ENCODE measurements at places on chromosomes 5 and 9.

GRCh38 chr9:86546712-86547111 is 192.5 kb upstream of the TUT7 start:
- DNase-seq, result no peak

GRCh38 chr5:54717459-54717858 is 199.9 kb downstream of the SNX18 start:
- DNase-seq, result no peak

- DNase-seq, result no peak
Measured at GRCh38 chr5:180583738-180584137, 7.6 kb downstream of the SCGB3A1 start.

DNA sequence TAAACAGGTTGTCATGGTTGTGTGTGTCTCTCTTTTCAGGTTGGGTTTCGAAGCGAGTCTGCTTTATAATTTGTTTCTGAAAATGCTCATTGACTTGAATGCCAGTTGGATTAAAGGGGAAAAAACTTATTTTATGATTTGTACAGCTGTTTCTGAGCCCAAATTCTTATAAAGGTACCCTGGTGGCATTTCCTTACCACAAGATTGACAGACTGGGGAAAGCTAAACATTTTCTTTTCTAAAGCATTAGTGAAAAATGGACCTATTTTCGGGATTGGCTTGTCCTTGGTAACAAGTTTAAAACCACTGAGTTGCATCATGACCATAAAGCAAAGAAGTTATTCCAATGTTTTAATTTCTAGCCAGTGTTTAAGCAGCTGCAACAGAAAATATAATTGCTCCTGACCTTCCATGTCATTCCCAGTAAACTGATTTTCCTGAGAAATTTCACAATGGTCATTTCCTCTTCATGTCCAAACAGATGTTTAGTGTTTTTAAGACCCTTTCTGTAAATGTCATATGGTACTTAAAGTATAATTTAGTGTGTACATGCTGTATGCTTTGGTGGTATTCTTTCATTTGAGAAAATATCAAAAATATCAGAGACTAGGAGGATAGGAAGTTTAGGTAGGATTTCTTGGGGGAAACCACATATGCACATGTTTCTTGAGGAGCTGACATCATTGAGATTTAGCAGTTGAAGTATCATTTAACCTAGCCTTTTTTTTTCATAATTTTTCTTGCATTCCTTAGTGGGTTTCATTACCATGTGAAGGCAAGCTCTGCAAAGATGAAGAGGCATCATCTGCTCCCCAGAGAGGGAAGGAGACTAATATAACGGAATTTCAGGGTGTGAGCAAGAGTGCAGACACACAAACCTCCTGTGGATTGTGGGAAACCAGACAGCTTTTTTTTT is 667.1 kb upstream of the RGMB start:
- DNase-seq, result no peak

DNA sequence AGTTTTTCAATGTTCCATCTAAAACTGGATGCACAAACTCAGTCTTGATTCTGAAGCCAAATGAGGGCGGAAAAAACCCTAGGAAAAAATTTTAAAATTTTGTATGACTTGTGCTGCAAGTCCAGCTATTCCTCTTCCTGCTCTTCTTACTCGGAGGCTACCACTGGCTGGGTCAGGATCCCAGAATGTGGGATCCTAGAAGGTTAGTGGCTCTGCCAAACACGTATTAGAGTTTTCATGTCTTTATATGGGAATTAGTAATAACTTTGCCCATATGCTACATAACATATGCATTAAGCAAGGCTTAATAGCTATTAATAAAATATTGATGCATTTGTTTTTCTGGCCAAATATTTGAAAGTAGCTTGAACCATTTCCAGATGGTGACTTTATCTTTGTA is 458.3 kb downstream of the AGTPBP1 start:
- no peak for DNase-seq

DNA sequence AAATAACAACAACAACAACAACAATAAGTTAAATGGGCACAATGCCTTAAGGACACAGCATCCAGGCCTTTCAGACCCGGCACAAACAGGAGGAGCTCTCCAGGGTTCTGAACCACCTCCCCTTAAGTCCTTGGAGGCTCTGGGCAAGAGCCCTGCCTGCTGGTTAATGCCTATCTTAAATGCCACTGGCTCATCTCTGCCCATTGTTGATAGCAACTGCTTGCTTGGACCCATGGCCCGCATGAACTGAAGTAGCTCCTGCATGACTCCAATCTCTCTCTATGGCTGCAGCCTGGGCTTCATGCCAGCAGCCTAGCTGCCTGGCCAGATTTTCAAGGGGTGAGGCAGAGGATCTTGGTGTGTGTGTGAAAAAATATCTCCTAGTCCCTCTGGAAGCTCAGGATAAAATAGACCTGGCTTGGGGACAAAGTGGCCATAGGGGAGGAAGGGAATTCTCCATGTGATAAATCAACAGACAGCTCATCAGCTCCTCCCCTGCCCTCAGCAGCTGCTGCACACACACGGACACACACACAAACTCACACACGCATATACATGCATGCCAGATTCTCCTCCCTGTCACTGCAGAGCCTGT is 27.4 kb downstream of the FAM219A start:
- DNase-seq, result peak; percentile 62

- no peak for DNase-seq
Measured at GRCh38 chr5:164361986-164362385, 856.6 kb downstream of the MAT2B start.

DNA sequence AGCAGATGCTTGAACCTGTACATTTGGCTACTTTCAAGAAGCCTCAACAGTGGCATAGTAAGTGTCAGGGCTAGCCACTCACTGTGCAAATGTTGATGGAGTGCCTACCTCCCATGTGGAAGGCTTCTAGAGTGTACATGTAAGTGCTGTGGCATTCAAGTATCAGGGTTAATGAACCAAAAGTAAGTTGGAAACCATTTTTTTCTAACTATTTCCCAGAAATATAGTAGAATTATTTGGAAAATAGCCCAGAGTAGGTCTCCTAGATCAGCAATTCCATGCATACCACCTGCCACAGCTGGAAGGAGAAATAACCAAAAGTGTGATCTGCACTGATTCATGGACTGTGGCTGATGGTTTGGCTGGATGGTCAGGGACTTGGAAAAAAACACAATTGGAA is 53.3 kb downstream of the FOXD1 start:
- no peak for DNase-seq

- no peak for DNase-seq
Measured at GRCh38 chr9:92534674-92535073, 1.1 kb downstream of the ECM2 start.

- DNase-seq, result no peak
Measured at GRCh38 chr9:93298498-93299417, 114.8 kb downstream of the WNK2 start.

DNA sequence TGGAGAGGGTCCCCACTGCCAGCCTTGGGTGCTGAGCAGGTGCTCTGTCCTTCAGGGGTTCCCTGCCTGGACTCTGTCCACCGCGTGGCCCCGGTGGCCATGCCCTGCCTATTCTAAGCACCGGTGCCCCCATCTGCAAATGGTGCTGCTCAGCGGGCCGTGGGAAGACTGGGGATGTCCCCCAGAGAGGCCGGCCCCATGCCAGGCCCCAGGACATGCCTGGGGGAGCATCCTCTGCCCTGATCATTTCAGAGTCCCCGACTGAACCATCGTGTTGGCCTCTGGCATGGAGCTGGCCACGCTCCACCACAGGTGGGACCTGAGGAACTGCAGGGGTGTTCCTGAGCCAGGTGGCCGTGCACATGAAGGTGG is 64.7 kb downstream of the RXRA start:
- DNase-seq, result no peak

DNA sequence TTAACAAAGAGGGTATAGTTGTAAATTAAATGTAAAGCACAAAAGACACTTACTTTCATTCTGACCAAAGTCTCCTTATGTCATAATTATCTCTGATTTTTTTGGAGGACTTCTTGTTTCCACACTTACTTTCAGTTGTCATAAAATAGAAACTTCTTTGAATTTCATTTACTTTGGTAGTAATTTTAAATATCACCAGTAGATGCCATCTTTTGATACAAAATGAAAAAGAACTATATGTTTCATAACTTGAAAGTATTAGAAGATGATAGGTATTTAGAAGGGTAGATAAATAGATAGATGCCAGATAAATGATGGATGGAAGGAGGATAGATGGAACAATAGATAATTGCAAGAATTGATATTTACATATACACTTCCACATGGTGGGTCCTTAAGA is 1865.3 kb upstream of the CDH9 start:
- no peak for DNase-seq

DNA sequence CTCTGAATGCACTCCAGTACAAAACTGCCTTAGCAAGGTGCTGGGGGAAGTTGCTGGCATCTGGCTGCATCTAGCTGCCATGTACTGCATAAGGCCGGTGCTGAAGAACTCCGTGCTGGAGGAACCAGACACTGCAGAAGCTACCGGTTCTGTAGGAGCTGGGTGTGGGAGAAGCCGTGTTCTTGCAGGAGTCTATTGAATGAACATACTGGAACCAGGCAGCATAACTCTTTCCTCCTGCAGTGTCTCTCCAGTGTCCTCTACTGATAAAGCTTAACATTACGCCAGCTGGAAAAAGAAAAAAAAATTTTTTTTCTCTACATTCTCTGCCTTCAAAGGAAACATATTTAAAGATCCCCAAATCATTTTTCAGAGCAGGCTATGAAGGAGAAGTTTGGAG is 38.5 kb downstream of the VPS13A start:
- no peak for DNase-seq

DNA sequence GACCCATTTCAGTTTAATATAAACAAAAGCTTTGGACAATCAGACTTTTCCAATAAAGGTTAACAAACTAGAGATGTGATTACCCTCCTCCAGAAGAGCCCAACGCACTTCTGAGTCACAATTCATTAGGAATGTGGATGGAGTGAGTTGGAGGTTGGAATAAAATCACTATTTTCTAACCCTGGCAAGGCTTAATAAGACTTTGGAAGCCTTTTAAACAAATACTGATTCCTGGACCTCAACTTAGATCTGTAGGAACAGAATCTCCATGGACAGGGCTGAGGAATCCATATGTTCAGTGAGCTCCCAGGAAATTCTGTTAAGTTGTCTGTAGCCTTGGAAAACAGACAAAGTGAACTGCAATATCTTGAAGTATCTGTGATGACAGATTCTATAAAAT is 233.5 kb upstream of the ELL2 start:
- DNase-seq, result no peak

GRCh38 chr5:151094852-151095245 is 14.0 kb upstream of the TNIP1 start:
- DNase-seq, result no peak

- no peak for DNase-seq
Measured at GRCh38 chr5:132822650-132823480, 7.6 kb downstream of the SHROOM1 start.

- DNase-seq, result no peak
Measured at GRCh38 chr5:116011046-116011445, 21.2 kb upstream of the ARL14EPL start.

DNA sequence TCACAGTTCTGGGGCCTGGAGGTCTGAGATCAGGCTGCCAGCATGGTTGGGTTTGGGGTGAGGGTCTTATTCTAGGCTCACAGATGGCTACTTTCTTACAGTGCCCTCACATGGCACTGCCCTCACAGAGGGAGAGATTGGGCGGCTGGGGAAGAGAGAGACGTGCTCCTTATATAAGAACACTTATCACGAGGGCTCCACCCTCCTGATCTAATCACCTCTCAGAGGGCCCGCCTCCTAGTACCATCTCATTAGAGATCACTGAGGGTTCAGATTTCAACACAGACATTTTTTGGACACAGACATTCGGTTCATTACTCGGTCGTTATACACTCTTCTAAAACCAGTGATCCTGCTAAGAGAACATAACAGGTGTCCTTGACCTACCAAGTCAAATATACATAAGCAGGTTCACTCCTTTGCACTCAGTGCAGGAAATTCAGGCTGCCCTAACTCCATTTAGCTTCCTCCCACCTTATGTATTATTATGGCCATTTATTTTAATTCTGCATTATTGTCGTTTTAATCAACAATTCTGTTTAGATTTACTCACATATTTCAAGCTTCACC is 121.7 kb downstream of the ICE1 start:
- no peak for DNase-seq

DNA sequence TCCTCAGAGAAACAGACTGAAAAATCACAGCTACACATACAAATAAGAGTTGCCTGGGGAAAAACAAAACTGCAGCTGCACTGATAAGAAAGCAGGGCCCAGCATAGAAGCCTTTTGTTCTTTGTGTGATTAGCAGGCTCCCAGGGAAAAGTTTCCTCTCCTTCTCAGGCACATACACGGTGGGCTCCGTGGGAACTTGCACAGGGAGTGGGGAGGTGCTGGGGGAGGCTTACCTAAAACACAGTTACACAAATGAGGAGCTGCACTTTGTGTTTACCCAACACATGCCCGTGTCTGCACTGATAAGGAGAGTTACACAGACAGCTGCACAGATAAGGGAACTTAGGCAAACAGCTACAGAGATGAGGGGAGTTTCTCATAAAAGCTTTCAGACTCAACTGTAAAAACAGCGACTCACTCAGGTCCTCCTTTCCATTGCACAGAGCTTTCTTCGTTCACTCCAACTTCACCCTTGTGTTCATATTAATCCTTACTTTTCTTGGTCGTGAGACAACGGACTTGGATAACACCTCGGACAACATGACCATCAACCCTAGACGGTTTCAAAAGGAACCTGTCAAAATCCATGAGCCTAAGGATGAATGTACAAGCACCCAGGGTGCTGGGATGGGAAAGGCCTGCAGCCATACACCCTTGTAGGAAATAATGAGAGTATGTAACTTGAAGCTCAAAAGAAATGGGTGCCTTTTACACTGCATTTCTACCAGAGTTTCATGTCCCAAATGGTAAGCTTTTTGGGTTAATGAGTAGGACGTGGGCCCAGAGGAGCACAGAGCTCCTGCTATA is 50.8 kb downstream of the SERINC5 start:
- DNase-seq, result no peak

- DNase-seq, result peak; percentile 29
Measured at GRCh38 chr5:159051421-159052282, 48.1 kb downstream of the EBF1 start.

DNA sequence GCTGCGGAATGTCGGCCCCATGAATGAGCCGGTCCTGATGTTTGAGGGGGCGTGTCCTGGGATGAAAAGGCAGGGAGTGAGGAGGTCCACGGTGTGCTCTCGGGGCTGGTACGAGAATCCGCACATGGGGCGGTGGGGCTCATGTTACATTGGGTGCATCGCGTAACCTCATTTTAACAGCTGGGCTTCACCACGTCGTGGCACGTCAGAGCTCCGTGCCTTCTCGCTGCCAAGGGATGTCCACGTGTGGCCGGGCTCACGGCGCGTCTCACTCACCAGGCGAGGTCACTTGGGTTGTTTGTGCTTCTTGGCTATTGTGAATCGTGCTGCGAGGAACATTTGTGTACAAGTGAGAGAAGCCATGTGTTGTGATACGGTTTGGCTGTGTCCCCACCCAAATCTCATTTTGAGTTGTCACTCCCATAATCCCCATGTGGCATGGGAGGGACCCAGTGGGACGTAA is 29.1 kb upstream of the IRX4 start:
- no peak for DNase-seq

GRCh38 chr9:134676886-134677285 is 35.3 kb downstream of the COL5A1 start:
- no peak for DNase-seq
